ENCODE measurements at places on chromosomes 2 and 18.

GRCh38 chr2:205885492-205886099 lies 200.4 kb downstream of the INO80D start:
- peak; percentile 79 for DNase-seq

DNA sequence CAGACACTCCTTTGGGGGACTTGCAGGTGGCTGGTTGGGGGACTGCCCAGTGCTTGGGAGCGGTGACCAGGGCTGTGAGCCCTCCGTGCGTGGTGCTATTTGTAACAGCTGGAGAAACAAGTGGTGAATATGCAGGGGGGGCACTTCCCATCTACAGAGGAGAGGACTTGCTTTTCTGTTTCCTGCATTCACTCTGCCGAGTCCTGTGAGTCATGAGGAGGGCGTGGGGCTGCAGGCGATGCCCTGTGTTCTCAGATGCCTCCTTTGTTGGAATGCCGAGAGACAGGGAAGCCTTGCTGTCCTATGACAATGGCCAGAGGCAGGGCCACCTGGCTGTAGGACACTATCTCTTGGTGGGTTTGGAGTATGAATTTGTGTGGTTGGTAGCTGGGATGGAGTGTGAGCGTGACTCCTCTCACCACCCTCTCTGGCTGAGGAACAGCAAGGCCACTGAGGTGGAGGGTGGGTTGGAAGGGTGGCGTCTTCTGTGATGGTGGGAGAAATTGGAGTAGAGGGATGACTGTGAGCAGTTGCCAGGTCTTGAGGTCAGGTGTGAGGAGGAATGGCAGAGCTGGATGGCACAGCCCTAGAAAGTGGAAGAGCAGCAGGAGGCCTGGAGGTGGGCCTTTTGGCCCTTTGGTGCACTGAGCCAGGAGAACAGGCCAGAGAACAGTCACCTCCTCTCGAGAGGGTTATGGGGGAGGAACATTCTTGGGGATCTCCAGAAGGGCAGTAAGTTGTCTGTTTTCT lies 24.3 kb downstream of the FHOD3 start:
- no peak for DNase-seq

DNA sequence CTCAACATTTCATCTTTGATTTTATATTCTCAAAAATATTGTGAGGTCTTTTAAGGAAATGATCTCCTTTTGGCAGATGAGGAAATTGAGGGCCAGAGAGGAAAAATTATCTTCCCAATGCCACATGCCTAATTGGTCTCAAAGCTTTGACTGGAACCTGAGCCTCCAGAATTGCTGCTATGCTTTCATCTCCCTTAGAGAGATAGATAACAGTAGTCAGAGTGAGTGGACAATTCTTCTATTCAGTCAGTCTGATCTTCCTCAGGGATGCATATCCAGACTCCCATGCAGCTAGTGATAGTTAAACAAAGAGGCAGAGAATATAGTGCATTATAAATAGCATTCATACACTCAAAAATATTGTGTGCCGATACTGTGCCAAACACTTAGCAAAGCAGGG lies 3.8 kb upstream of the CLASP1 start:
- no peak for DNase-seq

- DNase-seq: no peak
These were observed 25.8 kb downstream of the DNAJC27 start for GRCh38 chr2:24945907-24946306.

DNA sequence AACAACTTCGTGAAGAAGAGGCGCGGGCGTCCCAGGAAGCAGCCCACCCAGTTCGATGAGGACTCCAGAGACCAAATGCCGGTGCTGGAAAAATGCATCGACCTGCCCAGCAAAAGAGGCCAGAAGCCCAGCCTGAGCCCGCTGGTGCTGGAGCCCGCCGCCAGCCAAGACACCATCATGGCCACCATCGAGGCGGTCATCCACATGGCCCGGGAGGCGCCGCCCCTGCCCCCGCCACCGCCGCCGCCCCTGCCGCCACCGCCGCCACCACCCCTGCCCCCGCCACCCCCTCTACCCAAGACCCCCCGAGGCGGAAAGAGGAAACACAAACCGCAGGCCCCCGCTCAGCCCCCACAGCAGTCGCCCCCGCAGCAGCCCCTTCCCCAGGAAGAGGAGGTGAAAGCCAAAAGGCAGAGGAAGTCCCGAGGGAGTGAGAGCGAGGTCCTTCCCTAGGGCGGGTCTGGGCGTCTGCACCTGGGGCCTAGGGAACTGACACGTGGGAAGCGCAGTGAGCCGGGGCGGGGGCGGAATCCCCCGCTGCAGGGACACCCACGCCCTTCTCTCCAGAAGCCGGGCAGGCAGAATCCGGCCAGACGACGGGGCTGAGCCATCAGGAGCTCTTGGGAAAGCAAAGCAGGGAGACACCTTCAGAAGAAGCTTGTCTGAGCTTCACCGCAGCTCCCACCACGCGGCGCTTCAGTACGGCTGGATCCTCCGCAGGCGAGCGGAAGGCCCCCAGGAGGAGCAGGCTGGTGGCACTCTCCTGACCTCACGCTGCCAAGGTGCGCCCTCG lies 382.8 kb downstream of the SETBP1 start:
- no peak for DNase-seq

DNA sequence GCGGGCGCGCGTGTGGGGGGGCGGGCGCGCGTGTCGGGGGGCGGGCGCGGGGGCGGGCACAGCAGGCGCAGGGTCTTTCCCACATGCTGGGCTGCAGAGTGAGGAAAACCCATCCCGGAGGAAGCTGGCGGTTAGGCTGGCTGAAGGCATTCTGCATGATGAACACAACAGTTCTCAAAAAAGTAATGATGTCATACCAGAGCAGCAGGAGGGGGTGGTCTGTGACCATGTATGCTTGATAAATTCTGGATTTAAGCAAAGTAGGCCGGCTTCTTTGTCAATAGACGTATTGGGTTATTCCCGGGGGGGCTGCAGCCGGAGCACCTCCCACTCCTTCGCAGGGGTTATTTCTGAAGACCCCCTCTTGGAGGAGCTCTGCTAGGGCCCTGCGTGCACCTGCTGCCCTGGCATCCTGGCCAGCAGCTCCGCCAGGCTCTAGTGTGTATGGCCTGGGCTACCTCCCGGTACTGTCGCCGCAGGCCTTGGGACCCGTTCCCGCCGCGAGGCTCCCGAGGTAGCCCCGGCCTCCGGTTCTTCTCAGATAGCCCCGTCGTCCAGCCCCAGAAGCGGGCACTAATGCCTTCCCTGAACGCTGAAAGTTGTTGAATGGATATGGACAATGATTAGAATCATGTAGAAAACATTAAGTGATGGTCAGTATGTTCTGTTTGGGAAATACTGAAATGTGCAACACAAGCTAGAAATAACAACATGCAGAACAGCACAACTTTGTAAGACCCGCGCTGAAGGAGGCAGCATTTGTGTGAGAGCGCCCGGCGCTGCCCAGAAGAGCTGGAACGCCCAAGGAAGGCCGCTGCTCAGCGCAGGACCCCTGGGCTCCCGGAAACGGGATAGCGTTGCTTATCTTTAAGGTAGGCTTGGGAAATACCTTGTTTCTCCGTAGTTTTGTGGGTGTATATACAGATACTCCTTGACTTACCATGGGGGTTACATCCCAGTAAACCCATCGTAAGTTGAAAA lies 101.4 kb upstream of the RAB6C start:
- DNase-seq: peak; percentile 22

DNA sequence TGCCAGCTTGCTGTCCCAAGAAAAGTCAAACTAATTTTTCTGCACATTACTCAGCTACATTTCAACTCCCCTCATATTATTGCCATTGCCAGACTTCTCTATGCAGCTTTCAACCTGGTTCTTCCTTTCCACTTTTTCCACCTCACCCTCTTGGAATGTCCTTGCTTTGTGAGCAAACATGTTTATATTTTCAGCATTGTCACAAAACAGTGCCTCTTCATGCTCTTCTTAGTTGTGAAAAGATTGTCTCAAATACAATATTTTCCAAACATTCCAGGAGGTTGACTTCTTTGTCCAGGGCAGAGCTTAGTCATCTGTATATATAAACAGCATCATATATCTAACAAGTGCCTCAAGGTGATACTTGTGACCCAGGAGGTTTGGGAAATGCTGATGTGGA lies 803.3 kb upstream of the CELF4 start:
- no peak for DNase-seq

GRCh38 chr18:13178976-13179375 lies 39.6 kb upstream of the LDLRAD4 start:
- DNase-seq: no peak

DNA sequence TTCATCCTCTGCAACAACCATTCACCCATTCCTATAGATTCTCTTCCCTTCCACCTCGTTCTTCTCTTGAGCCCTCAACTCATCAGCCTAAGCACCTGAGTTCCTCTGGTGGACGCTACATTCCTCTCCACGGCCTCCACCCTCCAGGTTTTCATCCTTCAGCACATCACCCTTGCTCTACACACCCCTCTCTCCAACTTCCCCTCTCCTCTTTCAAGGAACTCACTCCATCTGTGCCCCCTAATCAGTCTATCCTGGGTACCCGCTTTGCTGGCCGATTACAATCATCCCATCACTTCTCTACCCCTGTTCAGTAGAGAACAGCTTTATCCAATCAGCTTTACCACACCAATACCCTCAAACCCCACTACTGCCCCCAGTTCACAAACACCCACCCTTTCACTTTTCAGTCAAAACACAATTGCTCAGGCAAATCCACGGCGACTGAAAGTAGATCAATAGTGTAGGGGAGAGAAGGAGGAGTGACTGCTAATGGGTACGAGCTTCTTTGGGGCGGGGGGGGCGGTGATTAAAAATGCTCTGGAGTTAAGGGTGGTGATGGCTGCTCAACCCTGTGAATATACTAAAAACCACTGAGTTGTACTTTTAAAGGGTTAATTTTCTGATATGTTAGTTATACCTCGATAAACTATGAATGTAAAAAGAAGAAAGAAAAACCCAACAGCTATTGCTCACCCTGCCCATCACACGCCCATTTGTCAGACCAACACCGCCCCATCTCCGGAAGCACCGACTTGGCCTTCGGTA lies 857 bp downstream of the DYM start:
- peak; percentile 56 for DNase-seq

- DNase-seq: no peak
These were observed 44.7 kb upstream of the ZFP36L2 start for GRCh38 chr2:43270930-43271615.

DNA sequence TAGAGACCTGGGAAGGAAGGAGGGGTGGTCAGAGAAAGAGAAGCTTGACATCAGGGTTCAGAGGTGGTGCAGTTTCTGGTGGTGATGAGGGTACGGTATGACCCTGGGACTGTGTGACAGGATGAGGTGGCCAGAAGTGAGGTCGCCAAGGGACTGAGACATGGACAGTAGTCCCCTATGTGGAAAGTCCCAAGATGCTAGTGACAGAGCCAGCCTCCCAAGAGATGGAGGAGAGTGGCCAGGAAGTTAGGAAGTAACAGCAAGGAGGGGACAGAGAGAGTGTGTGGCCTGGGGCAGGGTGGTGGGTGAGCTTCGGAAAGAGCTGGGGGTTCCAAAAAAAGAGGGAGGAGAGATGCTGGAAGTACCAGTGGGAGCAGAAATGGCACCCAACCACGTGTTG lies 66.0 kb downstream of the SMAD7 start:
- DNase-seq: no peak

GRCh38 chr2:9836074-9836473 lies 7.2 kb upstream of the TAF1B start:
- no peak for DNase-seq

DNA sequence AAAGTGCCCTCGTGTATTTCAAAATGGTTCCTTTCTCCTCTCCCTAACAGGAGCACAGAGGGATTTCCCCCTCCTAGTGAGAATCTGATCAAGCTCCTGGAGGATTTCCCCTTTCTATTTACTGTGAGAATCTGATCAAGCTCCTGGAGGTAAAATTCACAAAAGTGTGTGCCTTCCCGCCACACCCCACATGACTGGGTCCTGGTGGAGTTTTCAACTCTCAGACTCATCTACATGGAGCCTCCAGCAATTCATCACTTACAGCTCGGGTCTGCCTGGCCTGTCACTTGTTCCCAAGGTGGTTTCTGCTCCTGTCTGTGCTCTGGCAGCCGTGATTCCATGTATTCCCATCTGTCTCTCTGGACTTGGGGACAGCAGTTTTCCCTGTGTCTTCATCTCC lies 590.7 kb downstream of the FBXO15 start:
- DNase-seq: no peak

DNA sequence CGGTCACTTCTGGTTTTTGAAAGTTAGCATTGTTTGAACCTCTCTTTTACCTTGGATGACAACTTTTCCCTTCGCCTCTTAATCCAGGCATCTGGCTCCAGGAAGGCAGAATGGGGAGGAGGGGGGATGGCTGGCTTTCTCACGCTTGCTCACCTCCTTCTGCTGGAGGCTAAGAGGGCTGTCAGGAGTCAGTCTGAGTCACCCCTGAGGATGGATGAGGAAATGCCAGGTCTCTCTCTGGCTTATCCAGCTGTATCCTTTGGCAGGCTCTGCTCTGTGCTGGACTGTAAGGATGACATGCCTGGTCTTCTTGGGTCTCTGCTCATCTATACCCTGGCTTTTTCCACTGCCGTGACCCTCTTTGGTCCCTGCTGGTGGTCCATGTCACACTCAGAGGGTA lies 142.9 kb upstream of the GYPC start:
- DNase-seq: no peak

- no peak for DNase-seq
These were observed 169.8 kb downstream of the TRIM43 start for GRCh38 chr2:95761556-95761955.

- DNase-seq: no peak
These were observed 207.4 kb downstream of the NCKAP5 start for GRCh38 chr2:133360882-133361281.

GRCh38 chr2:56416500-56417176 lies 232.8 kb downstream of the CCDC85A start:
- DNase-seq: no peak

DNA sequence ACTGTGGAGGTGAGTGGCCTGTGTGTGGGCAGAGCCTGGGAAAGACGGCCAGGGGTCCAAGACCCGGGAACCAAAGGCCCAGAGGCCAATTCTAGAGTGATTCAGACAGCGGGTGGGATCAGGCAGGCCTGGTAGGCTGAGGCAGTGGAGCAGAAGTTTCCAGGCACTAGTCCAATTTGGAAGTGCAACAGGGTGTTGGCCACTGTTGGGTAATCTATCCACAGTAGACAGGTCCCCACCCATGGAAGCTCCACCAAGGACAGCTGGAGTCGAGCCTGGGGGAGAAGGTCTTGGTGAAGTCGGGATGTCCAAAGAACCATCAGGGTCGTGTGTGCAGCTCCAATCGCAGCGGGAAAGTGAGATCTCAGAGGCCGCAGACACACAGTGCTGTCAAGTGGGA lies 125.8 kb upstream of the COPS8 start:
- no peak for DNase-seq

GRCh38 chr2:240529344-240529999 lies 28.3 kb downstream of the ANKMY1 start:
- no peak for DNase-seq
